ENCODE measurements at places on chromosomes 6 and 20.

GRCh38 chr20:7302250-7302649, 534.8 kb downstream of the BMP2 start:
- no peak for DNase-seq

DNA sequence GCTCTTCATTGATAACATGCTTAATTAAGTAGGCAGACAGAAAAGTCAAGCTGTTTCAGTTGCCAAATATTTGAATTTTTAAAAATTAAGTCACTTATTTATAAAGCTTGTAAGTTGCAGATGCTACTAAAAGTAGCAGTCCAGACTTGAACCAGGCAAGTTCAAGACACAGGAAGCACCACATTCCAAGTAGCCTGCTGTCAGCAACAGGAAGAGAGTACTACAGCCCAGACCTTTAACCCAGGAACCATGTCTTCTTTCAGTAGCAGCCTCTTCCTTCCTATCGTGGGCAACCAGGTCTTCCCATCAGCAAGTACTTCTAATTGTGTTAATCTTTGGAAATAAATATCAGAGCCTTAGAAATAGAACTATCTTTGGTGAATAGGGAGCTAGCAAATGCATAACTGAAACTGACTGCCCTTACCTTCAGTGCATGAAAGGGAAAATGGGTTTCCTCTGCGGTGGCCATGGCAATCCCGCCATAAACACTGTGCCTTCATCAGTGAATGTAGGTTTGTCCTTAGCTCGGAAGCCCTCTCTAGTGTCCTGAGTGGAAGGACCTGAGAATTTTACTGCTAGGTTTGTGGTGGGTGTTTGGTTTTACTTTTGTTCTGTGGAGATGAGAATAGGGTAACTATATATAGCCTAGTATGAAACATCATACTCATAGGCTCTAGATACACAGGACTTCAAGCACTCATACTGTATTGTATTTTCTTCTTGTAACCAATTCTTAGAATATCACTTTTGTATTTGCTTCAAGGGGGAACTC, 95.6 kb downstream of the SYCP2 start:
- DNase-seq: no peak

GRCh38 chr6:19713984-19714383, 123.2 kb upstream of the ID4 start:
- no peak for DNase-seq

- DNase-seq: no peak
Measured at GRCh38 chr6:139443231-139444112, 69.0 kb upstream of the CITED2 start.

GRCh38 chr20:289693-290083, 862 bp downstream of the C20orf96 start:
- no peak for DNase-seq

GRCh38 chr20:36777576-36777975, 4.0 kb upstream of the DSN1 start:
- no peak for DNase-seq

Measured in CD4-positive, alpha-beta T cell treated with Interferon alpha-2 for 1 hour (primary cell).